Kidney epithelial cell (primary cell): ENCODE measurements at places on chromosomes 4 and X.
A peak's percentile ranks its signal among the peaks of the same experiment; 100 is the strongest.

GRCh38 chrX:40434947-40435346 lies 145.8 kb upstream of the ATP6AP2 start:
- DNase-seq = no peak

DNA sequence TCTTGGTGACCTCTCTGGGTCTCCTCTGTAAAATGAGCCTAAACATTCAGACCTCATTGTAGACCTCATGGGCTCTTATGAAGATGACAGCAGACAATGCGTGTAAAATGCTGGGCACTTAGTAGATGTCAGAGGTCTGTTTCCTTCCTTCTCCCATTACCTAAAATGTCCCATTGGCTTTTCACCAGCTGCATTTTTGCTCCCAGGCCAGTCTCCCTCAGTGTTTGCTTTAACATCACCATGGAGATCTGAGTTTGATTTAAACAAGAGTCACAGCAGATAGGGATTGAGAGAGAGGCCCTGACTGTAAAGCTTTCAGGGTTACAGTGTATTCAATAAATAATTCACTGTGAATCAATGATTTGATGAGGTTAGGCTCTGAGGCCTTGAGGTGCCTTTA lies 24.3 kb downstream of the PSAPL1 start:
- no peak for DNase-seq

DNA sequence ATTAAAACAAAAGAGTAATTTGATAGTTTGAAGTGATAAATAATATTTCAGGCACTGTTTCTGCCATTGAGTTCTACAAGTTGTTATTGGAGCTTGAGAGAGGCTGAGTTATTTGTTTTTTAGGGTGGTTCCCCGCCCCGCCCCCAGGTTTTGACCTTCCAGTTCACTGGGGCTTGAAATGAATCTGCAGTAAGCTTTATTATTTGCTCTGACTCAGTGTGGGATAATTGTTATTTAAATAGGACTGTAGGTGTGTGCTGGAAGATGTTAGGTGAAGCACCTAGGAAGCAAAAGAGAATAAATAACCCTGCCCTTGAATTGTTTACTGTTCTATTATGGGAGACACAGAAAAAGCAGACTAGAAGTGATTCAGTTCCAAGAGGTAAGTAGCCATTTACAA lies 81.2 kb upstream of the KCNIP4 start:
- no peak for DNase-seq

DNA sequence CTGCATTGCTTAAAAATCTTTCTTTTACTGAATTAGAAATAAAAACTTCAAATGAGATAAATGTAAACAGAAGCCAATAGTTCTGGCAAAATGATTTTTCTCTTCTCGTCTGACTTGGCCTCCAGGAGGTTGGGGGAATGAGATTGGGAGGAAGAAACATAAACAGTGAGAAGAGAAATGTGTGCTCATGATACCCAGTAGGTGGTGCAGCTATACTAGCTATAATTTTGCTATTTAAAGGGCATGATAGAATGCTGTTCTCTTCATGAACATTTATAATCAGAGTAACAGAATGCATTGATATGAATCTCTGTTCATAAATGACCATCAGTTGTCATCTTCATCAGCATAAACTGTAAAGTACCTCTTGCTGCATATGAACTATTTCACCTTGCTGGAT lies 85.5 kb downstream of the TACR3 start:
- DNase-seq = no peak

- DNase-seq = no peak
Observed at GRCh38 chr4:119725688-119726330, 97.2 kb upstream of the PDE5A start.

DNA sequence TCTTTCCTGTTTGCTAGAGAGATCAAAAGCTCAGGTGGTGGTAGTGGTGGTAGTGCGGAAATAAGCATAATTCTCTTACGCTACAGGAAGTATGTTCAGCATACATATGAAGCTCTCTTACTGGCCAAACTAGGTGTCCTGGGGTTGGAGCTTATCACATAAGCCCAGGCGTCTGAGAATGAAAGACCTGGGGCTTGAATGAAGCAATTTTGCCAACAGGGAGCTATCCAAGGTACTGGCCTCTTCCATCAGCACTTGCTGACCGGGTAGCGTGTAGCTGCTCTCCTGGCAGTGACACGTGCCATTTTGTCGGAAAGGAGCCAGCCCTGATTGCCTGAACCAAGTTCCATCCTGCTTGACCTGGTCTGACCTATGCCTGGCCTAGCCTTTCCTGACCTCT lies 65.9 kb upstream of the HPF1 start:
- DNase-seq = peak; percentile 38

DNA sequence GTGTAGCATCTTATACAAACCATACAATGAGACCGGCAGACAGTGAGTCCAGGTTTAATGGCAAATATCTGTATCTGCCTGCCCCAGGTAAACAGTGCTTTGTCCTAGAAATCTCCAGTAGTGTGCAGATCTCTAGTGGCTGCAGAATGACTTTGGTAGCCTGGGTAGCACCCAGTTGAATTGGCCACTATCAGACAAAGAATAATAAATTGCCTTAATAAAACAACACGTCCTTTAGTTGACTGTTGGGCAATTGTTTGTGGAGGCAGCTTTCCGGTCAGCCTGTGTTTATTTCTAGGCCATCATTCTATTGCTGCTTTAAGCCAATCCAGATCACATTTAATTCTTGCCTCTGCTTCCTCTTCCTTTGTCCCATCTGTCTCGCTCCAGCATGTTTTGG lies 52.5 kb downstream of the SNX25 start:
- DNase-seq = no peak

- peak; percentile 29 for DNase-seq
Observed at GRCh38 chrX:115892787-115893671, 277.5 kb upstream of the AGTR2 start.

DNA sequence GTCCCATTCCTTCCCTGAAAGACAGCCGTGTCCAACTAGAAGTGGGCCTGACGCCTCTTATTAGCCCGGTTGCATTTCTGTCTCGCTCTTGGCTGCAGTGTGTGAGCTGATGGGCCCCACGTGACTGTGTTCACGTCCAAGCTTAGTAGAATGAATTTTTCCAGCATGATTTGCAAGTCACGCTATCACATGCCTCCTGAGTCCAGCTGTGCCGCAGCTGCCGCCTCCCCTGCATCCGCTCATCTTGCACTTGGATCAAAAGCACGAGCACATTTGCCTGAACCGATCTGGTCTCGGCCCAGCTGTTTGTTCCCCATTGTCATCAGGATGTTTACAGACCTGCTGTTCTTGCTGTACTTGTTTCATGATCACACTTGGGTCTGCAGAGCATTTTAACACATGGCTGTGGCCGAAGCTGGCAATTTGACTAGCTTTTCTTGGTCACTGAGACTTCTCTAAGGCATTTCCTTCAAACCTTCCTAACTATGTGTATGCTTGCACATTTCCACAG lies 126.5 kb downstream of the KIT start:
- no peak for DNase-seq

DNA sequence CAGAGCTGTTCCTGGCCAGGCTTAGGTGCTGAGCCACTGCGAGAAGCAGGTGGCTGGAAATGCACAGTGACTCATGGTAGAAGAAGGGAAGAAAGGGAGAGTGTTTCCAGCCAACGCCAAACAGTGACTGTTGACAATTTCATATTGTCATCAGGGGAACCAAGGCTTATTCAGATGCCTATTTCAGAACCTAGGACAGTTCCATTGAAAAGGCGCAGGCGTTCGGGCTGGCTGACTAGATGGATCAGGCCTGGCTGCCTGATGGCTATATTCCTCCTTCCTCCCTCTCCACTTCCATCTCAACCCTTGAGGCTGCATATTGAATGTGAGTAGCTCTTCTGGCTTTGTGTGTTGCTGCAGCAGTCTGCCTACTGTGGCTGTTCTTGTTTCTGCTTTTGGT lies 73.0 kb upstream of the FRMPD4 start:
- no peak for DNase-seq

DNA sequence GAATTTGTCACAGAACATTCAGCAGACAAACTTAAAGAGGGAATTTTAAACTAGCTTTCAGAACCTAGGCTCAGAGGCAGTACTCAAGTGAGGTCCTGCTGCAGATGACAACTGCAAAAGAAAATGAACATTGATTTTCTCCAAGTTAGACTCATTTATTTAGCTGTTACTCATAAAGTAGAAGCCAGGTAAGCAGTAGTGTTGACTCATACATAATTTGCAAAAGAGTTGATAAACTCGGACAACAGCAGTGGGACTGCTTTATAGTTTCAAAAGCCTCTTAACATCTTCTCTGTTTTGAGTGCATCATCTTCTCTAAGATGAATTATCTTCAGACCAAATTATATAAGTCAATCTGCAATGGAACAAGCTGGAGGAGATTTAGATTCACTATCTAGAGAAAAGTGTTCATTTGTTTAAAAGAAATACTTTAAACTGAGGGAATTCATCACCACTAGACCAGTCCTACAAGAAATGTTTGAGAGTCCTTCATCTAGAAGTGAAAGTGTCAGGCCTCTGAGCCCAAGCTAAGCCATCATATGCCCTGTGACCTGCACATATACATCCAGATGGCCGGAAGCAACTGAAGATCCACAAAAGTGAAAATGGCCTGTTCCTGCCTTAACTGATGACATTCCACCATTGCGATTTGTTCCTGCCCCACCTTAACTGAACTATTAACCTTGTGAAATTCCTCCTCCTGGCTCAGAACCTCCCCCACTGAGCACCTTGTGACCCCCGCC lies 49.5 kb downstream of the COQ2 start:
- no peak for DNase-seq

- no peak for DNase-seq
Observed at GRCh38 chrX:86039625-86040568, 7.5 kb downstream of the CHM start.

- no peak for DNase-seq
Observed at GRCh38 chrX:111270339-111270738, at the start of gene CAPN6. CAPN6 (minus strand) TSS chrX:111270483; CDS start chrX:111263936, 6,547 bp downstream.

DNA sequence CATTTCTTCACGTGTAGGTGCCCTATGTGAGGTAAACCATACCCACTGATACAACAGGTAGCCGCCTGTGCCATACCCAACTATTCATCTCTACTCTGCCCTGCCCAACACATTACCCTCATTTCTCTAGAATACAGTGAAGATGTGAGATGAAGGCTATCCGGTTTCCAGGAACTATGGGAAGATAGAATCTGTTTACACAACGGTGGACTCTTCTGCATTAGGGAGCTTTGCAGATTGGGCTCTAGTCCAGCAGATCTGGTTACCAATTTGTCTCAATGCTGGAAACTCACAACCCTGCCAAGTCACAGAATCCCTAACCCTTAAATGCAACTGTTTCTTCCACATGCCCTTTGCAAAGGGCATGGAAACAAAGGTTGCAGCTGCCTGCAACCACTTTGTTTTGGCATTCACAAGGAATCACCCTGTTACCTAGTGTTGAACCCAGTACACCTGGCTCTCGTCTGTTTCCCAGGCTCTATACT lies 6.4 kb upstream of the SLAIN2 start:
- no peak for DNase-seq

- DNase-seq = no peak
Observed at GRCh38 chr4:35900286-35901243, 343.7 kb downstream of the ARAP2 start.

DNA sequence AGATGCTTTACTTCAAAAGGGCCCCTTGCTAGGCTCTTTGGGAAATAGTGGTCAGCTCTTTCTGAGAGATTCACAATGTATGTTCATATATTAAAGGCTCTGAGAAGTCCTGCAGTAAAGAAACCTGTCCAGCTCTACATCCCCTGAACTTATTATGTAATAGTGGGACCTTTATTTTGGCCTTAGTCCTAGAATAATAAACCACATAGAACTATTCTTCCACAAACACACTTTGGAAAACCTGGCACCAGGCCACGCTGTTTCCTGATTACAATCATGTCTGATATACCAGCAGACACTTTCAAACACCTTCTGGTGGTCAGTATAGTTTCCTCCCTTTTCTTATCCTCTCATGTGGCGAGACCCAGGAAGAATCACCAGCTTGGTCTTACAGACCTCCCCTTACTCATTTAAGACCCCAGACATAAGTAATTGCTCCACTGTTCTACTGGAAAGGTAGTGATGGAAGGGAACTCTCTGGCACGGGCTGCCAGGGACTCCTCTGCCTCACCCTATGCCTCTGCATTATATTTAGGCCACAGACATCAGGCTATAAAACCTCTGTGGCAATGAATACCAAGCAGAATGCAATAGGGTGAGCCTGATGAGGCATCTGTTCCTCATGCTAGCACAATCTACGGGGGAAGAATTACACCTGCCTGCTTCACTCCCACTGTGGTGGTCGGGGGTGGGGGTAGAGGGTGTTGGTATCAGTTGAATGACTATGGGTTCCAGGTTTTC lies 5.7 kb upstream of the PPEF1 start:
- DNase-seq = no peak

DNA sequence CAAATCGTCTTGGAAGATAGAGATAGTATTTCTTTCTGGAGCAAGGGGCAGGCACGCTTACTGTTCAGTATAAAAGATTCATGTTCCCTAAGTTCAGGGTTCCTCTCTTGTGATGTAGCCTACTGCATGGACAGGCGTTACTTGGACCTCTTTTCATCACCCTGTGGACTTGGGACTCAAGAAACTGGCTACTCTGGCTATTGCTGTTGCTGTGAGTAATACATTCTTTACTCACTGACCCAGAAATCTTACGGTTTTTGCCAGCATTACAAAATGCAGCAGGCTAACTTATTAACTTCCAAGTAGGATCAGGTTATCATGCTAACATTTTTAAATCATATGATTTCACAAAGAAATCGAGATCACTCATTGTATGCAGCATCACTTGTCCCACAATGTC lies 12.8 kb upstream of the GUCY1B1 start:
- peak; percentile 76 for DNase-seq

- no peak for DNase-seq
Observed at GRCh38 chr4:157655096-157655809, 434.7 kb downstream of the GRIA2 start.

DNA sequence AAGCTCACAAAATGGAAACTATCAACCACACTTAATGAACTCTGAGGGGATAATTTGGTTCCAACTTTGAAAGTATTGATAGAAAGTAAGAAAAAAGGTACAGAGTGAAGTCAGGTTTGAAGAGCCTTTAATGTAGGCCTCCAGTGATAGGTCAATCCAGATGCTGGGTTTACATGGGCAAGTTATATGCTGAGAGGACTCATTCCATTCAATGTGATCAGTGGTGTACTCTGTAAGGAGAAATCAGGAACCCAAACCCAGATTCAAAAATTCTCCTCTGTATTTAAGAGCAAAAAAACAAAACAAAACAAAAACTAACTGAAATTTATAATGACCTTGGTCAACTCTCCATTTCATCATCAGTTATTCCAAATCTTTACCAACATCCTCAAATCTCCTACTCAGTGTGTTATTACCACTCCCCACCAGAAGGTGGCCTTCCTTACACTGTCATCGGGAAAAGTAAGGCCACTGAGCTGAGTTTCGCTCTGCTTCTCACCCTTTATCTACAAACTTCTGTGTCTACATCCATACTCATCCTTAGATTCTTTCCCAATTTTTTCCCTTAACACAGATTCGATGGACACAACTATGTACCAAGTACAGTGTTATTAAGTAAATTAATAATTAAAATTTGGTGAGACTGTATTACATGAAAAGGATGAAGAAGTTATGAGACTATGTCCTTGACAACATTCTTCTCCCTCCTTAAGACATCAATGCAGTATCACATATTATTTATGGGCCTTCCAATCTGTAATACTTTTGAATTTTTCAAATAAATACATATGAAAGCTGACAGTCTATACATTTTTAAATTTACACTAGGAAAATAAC lies 88.3 kb downstream of the ZAR1 start:
- DNase-seq = peak; percentile 25

- no peak for DNase-seq
Observed at GRCh38 chr4:111628437-111628836, 516.8 kb upstream of the FAM241A start.
